ENCODE measurements at places on chromosomes 4 and X. TPM values are rescaled to one million over a fixed set of nuclear protein-coding genes. Genes with fewer than 3 reads are reported as not detected.

The CASP6 gene
- 29.0 TPM for polyA plus RNA-seq

DNA sequence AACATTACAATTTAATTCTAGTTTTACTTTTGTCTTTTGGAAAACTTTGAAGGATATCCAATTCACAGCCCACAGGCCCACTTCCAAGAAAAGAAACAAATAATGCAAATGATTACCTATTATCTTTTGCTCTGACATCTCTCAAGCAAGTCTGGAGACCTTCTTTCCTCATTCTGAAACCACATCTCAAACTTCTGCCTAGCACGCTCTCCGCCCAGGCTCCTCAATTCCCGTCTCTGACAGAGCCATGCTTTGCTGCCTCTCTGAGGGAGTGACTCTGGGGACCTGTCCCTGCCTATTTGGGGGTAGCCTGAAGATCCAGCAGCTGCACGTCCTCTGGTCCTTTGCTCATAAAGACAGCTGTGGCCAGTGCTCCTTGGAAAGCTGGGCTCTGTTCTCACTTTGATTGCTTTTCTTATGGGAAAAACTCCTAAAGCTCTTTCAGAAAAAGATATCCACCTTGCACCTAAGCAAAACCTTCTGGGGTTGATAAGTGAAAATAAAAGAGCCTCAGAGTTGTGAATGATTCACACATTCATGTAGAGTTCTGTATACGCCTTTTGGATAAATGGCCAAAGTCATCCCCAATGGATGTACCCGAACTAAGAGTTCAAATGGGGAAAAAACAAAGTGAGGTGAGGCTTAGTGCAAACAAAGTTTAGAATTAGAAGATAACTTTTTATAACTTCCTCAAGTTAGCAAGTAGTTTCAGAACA is 72.4 kb upstream of the TNIP3 start:
- no peak for DNase-seq

DNA sequence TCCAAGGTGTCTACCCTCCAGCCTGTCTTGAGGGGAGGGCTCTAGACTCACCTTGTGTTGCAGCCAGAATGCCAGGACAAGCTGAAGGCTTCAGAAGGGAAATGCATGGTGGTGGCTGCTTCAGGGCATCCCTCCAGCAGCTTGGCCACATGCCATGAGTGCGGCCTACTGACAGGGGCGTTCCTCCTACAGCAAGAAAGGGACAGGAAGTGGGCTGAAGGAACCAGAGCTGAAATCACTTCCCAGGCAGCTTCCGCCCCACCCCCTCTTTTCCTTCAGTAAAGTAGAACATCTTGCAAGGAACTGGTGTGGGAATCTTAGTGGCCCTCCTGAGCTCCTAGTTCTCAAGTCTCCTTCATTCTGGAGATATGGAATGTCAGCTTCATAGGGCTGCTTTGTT is 167.5 kb upstream of the DGKK start:
- no peak for DNase-seq

- DNase-seq, result no peak
Observed at GRCh38 chr4:20391198-20391597, 139.5 kb downstream of the SLIT2 start.

- DNase-seq, result no peak
Observed at GRCh38 chrX:38311743-38312142, 15.6 kb downstream of the RPGR start.

GRCh38 chr4:6974138-6974848 is 64.7 kb downstream of the TBC1D14 start:
- DNase-seq, result peak; percentile 87

GRCh38 chrX:10630320-10630719 is 9.9 kb upstream of the MID1 start:
- DNase-seq, result no peak

GRCh38 chr4:100103671-100104070 is 86.6 kb downstream of the DDIT4L start:
- DNase-seq, result no peak

- DNase-seq, result no peak
Observed at GRCh38 chr4:177105536-177105935, 204.1 kb upstream of the NEIL3 start.

DNA sequence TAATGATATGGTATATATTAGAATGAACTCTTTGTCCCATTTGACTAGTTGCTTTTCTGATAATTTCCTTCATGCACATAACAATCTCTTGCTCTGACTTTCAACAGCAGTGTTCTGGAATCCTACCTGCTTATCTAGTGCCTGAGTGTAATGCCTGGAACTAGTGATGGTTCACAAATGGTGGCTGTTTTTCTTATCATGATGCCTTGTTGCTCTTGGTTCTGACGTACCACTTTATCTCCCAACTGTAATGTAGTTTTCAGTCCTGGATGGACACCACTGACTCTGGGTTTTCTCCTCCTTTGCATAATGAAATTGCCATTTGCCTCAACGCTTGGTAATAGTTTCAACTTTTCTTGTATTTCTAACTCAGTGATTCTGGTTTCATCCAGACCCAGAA is 25.5 kb upstream of the LUZP4 start:
- DNase-seq, result no peak

The MAGEC3 gene
- polyA plus RNA-seq, result 0.32 TPM
